ENCODE measurements at places on chromosomes 5 and 9. TPM values are rescaled to one million over a fixed set of nuclear protein-coding genes. Genes with fewer than 3 reads are reported as not detected.

CDX1 gene
- not detected for total RNA-seq

GRCh38 chr5:168468836-168469235, 17.4 kb upstream of the RARS1 start:
- no peaks in the 10 kb centered on the region for H3K4me1 ChIP-seq
- no peaks in the 10 kb centered on the region for H3K27me3 ChIP-seq
- DNase-seq, result no peak
- no peak overlapping the region for H3K4me3 ChIP-seq
- H3K36me3 ChIP-seq, result no peaks in the 10 kb centered on the region

FGFR4 gene
- 5.4 TPM for total RNA-seq

- no peaks in the 10 kb centered on the region for H3K27me3 ChIP-seq
- H3K4me3 ChIP-seq, result no peak overlapping the region
- DNase-seq, result no peak
- no peaks in the 10 kb centered on the region for H3K36me3 ChIP-seq
Measured at GRCh38 chr9:9949978-9950377, 662.8 kb downstream of the PTPRD start.

- H3K4me1 ChIP-seq, result peaks cover 37% of the 10 kb centered on the region
- no peak overlapping the region for H3K4me3 ChIP-seq
- peaks cover 14% of the 10 kb centered on the region for H3K36me3 ChIP-seq
- no peak for DNase-seq
Measured at GRCh38 chr9:2247340-2247739, 232.2 kb downstream of the SMARCA2 start.

FCN2 gene
- total RNA-seq, result not detected

DNA sequence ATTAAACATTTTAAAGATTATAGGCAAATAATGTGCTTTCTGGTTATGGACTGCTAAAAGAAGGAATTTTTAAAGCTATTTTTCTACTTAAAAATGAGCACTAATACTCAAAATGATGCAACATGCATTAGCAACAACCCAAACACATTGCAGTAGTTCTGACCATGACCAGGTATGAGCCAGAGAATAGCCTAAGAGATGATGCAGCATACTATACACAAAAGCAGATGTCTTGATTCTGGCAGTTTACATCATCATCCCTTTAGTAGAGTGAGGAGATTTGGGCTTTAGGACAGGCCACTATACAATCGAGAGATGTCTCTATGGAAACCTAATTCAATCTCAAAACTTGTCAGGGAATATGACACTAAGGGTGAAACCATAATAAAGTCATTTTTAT, 307.1 kb downstream of the PRR16 start:
- no peak overlapping the region for H3K27ac ChIP-seq
- no peaks in the 10 kb centered on the region for H3K27me3 ChIP-seq
- H3K4me1 ChIP-seq, result no peaks in the 10 kb centered on the region
- no peaks in the 10 kb centered on the region for H3K36me3 ChIP-seq

TMEM232 gene
- 3.0 TPM for total RNA-seq

PCDHA13 gene
- 1.2 TPM for total RNA-seq

DNA sequence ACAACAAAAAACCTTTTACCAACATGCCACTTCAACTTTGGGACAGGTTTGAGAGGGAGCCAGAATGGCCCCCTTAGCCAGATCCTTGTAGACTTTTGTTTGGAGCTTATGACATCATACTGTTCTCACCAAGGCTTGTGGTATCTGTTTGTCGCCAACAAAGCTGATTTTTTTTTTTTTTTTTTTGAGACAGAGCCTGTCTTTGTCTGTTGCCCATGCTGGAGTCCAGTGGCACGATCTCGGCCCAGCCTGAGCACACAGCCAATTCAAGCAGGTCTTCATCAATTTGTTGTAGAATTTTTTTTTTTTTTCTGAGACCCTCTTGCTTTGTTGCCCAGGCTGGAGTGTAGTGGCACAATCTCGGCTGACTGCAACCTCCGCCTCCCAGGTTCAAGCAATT, 26.4 kb upstream of the NTNG2 start:
- no peak overlapping the region for H3K27ac ChIP-seq
- H3K27me3 ChIP-seq, result peaks cover 28% of the 10 kb centered on the region
- no peak for DNase-seq
- H3K4me3 ChIP-seq, result no peak overlapping the region
- peaks cover 28% of the 10 kb centered on the region for H3K4me1 ChIP-seq

DNA sequence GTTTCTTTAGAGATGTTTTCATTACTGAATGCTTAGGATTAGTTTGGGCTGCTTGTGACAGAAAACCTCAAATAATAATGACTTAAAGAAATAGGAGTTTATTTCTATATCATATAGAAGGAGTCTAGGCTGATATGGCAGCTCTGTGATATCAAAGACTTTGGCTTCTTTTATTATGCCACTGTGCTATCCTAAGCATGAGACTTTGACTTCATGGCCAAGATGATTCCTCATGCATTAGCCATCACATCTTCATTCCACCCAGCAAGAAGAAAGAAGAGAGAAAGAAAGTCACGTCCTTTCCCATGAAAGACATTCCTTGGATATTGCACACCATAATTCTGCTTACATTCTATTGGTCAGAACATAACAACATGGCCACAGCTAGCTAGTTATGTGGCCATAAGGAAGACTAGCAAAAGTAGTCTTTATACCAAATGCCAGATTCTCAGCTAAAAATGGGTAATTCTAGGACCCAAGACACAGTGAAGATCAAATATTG, 76.2 kb downstream of the DAPK1 start:
- H3K4me1 ChIP-seq, result peaks cover 42% of the 10 kb centered on the region
- peaks cover 3% of the 10 kb centered on the region for H3K36me3 ChIP-seq
- no peak for DNase-seq
- H3K27me3 ChIP-seq, result no peaks in the 10 kb centered on the region
- H3K4me3 ChIP-seq, result no peak overlapping the region

GRCh38 chr5:102306121-102306520, 10.0 kb upstream of the SLCO4C1 start:
- H3K36me3 ChIP-seq, result no peaks in the 10 kb centered on the region
- no peak overlapping the region for H3K27ac ChIP-seq
- H3K4me3 ChIP-seq, result no peak overlapping the region
- no peaks in the 10 kb centered on the region for H3K27me3 ChIP-seq
- no peaks in the 10 kb centered on the region for H3K4me1 ChIP-seq
- DNase-seq, result no peak

GRCh38 chr5:160105686-160106360, 13.4 kb downstream of the PWWP2A start:
- peaks cover 9% of the 10 kb centered on the region for H3K36me3 ChIP-seq
- H3K27me3 ChIP-seq, result no peaks in the 10 kb centered on the region
- peaks cover 11% of the 10 kb centered on the region for H3K4me1 ChIP-seq
- no peak overlapping the region for H3K4me3 ChIP-seq
- DNase-seq, result no peak

DNA sequence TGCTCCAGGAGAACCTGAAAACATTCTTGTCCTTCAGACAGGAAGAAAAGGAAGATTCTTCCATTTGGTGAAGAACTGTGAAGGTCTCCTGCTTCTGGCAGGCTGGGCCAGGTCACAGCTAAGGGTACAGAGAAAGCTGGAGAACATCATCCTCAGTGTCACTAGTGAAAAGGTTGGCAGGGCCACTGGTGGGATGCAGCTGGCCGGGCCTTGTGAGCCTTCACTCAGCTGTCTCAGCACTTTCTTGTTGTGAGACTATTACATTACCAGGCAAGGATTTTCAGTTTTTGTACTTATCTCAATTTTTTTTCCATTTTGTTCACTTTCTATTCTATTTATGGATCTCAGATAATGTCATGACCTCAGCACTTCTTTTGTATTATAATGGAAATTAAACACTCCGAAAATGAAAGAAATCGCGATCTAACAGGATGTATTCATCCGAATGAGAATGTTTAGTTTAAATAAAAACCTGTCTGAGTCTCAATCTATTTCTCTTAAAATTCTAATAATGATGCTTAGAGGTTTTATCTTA, 9.9 kb upstream of the IFNA8 start:
- peaks cover 19% of the 10 kb centered on the region for H3K4me1 ChIP-seq
- H3K4me3 ChIP-seq, result no peak overlapping the region
- peaks cover 69% of the 10 kb centered on the region for H3K27me3 ChIP-seq
- H3K27ac ChIP-seq, result no peak overlapping the region

DNA sequence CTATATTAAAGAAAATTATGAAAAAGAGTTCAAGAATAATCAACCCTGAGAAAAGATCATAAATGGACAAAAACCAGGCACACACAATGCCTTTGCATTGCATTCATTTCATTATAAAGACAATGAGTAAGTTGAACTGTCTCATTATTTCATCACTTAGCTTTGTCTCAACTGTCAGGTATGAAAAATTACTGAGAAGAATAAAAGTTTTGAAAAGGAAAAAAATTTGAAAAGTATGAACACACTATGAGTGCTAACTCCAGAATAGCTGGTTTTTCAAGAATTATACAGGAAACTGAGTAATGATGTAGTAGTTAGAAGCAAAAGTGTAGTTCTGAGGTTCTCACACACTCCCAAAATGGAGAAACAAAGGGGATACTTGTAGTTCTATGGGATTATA, 16.3 kb upstream of the ANXA1 start:
- H3K36me3 ChIP-seq, result no peaks in the 10 kb centered on the region
- H3K4me1 ChIP-seq, result peaks cover 21% of the 10 kb centered on the region
- no peak for DNase-seq
- H3K27me3 ChIP-seq, result no peaks in the 10 kb centered on the region

- H3K27me3 ChIP-seq, result no peaks in the 10 kb centered on the region
- no peak overlapping the region for H3K27ac ChIP-seq
Measured at GRCh38 chr5:59501316-59501715, 392.2 kb downstream of the PDE4D start.

GRCh38 chr5:115186794-115187193, 17.1 kb upstream of the TRIM36 start:
- DNase-seq, result no peak
- H3K4me3 ChIP-seq, result no peak overlapping the region
- H3K27me3 ChIP-seq, result peaks cover 43% of the 10 kb centered on the region
- no peak overlapping the region for H3K27ac ChIP-seq
- no peaks in the 10 kb centered on the region for H3K36me3 ChIP-seq

DNA sequence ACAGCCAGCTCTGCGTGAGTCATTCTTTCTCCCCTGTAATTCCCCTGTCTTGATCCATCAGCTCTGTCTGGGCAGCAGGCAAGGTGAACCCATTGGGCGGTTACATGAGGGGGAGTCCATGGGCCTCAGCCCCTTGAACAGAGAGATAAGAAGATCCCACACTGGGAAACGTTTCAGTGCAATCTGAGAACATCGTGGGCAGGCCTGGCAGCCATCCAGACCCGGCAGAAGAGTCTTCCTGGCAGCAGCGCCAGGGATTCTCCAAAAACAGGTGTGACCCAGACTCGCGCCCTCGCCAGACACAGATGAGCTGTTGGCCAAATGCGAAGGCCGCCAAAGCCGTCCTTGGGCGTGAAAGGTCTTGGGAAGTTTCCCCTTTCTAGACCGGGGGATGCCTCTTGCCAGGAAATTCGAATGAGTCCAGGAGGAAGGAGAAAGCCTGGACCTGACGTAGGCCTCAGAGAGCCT, 6.4 kb upstream of the SLC12A7 start:
- no peak overlapping the region for H3K4me3 ChIP-seq
- peaks cover 4% of the 10 kb centered on the region for H3K4me1 ChIP-seq
- H3K27me3 ChIP-seq, result no peaks in the 10 kb centered on the region
- H3K36me3 ChIP-seq, result no peaks in the 10 kb centered on the region
- no peak overlapping the region for H3K27ac ChIP-seq

PCDHB8 gene
- total RNA-seq, result 1.8 TPM

- no peaks in the 10 kb centered on the region for H3K36me3 ChIP-seq
- H3K27me3 ChIP-seq, result no peaks in the 10 kb centered on the region
- no peak overlapping the region for H3K27ac ChIP-seq
- H3K4me1 ChIP-seq, result no peaks in the 10 kb centered on the region
- no peak for DNase-seq
Measured at GRCh38 chr5:2848619-2849018, 97.1 kb upstream of the IRX2 start.

DNA sequence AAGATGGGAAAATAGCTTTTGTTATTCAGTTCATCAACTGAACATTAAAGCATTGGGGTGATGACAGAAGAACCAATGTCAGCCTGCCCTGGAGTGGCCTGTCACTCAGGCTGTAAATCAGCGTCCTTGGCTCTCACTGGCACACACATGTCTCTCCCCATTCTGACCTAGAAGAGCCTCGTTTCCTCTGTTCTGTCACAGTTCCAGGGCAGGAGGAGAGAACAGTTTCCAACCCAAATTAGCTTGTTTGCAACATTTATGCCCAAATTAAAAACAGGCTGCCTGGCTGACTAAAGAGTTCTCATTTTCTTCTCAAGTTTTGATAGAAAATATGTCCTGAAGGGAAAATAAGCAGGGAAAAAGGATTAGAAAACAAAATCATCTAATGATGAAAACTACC, 520.1 kb downstream of the CHSY3 start:
- H3K36me3 ChIP-seq, result peaks cover 3% of the 10 kb centered on the region
- DNase-seq, result no peak
- no peaks in the 10 kb centered on the region for H3K27me3 ChIP-seq
- no peak overlapping the region for H3K27ac ChIP-seq

SLC25A2 gene
- 0.72 TPM for total RNA-seq

ASPN gene
- total RNA-seq, result not detected

- DNase-seq, result no peak
- no peaks in the 10 kb centered on the region for H3K27me3 ChIP-seq
- no peak overlapping the region for H3K27ac ChIP-seq
Measured at GRCh38 chr5:179287631-179288030, 57.6 kb downstream of the ADAMTS2 start.

DNA sequence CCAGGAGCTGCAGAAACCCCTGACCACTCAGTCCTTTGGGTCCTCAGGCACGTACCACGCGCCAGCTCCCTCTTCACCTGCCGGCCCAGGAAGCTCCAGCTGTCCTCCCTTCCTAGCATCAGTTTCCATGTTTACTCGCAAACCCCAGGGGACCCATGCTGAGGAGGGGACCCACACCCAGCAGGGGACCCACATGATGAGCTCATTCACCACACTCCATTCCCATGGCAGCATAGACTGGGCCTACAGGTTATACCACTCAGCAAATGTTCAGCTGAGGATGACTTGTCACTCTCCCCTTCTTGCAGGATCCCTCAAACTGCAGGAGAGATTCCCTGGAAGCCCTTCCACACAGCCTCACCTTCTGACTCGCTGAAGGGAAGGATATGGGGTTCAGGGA, 73.5 kb upstream of the GALNT10 start:
- no peaks in the 10 kb centered on the region for H3K4me1 ChIP-seq
- H3K36me3 ChIP-seq, result no peaks in the 10 kb centered on the region

DNA sequence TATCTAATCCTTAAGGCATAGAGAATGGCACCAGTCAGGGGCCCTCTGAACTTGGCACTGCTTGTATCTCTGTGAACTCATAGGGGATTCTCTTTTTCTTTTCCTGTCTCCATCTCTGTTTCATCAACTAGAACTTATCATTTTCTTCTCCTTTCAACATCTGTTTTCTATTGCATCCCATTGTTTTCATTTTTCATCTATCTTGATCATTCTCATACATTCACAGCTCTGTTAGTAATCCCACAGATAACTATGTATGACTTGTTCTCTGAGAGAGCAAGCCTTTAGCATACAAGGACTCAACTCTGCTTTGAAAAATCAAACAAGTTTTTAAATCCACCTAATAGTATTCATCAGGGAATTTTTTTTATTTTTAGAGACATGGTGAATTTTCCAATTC, 264.3 kb downstream of the ARRDC3 start:
- H3K36me3 ChIP-seq, result no peaks in the 10 kb centered on the region
- H3K27ac ChIP-seq, result no peak overlapping the region
- no peak overlapping the region for H3K4me3 ChIP-seq
- peaks cover 38% of the 10 kb centered on the region for H3K4me1 ChIP-seq

GRCh38 chr5:173496129-173496882, 120.1 kb downstream of the BOD1 start:
- no peak for DNase-seq
- H3K4me3 ChIP-seq, result no peak overlapping the region
- H3K4me1 ChIP-seq, result peaks cover 7% of the 10 kb centered on the region
- H3K36me3 ChIP-seq, result no peaks in the 10 kb centered on the region
- H3K27ac ChIP-seq, result no peak overlapping the region

CDH6 gene
- 233 TPM for total RNA-seq

GRCh38 chr5:132528021-132528420, 15.3 kb downstream of the IL5 start:
- peaks cover 37% of the 10 kb centered on the region for H3K27me3 ChIP-seq
- no peaks in the 10 kb centered on the region for H3K4me1 ChIP-seq
- no peak for DNase-seq
- H3K4me3 ChIP-seq, result no peak overlapping the region
- no peak overlapping the region for H3K27ac ChIP-seq
